Glomerular endothelial cell (primary cell): ENCODE measurements at places on chromosomes 5 and 9. TPM values are rescaled to one million over a fixed set of nuclear protein-coding genes. Genes with fewer than 3 reads are reported as not detected.

The NMUR2 gene
- 0.87 TPM in 1 of 2 replicates, not detected in the other for total RNA-seq

The PCDHB9 gene
- 0.15 and 0.41 TPM in 2 replicates for total RNA-seq

The EGFLAM gene
- 1.2 and 4.3 TPM in 2 replicates for total RNA-seq

The DIRAS2 gene
- 0.18 and 3.8 TPM in 2 replicates for total RNA-seq

The PCA3 gene
- total RNA-seq = not detected in 2 replicates

The C9orf152 gene
- not detected in 2 replicates for total RNA-seq

The BARHL1 gene
- total RNA-seq = not detected in 2 replicates

The SLC28A3 gene
- total RNA-seq = under 0.01 TPM in 2 replicates
